ENCODE measurements at places on chromosomes 3 and 15. TPM values are rescaled to one million over a fixed set of nuclear protein-coding genes. Genes with fewer than 3 reads are reported as not detected.

DNA sequence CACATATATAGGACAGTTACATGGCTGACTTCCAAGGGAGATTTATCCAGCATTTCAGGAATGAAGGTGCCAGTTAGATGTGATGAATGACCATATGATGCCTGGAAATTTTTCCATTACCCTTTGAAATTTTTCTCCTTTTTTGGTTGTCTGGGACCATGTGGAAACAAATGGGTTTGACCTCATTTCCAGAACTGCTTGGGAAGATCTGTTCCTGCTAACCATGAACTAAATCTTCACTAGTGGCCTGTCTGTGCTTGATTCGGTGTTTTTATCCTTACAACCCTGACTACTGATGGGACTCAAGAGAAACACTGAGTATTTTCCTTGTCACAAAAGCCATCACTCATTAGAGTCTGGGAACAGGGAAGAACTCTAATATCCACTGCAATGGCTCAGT is 409.4 kb downstream of the PDCD6IP start:
- no peak for DNase-seq

DNA sequence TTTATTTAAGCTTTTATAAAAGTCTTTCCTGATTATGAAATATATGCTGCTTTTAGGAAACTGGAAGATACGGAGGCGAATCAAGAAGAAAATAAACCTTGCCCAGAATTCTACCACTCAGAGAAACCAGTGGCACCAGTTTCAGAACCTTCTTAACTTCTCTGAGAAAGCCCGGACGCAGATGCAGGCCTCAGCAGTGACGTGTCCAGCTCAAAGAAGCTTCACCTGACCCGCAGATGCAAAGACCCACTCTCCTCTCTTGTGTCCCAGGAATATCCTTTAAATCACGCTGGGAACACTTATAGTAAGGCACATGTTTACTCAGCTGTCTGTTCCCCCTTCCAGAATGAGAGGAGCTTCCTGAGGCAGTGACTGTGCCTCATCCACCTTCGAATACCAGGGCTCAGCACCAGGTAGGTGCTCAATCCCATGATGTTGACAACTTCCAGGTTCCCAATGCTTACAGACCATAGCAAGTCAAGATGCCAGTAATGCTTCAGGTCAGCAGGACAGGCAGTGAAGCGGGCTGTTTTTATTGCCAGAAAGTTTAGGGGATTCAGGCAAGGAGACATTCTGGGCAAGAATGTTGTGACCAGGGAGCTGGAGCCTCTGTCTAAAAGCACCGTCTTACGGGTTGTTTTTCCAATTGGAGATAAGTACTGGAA is 39.9 kb upstream of the LDHAL6B start:
- DNase-seq = no peak

- DNase-seq = no peak
These were observed 275.6 kb downstream of the BBX start for GRCh38 chr3:107798381-107798780.

DNA sequence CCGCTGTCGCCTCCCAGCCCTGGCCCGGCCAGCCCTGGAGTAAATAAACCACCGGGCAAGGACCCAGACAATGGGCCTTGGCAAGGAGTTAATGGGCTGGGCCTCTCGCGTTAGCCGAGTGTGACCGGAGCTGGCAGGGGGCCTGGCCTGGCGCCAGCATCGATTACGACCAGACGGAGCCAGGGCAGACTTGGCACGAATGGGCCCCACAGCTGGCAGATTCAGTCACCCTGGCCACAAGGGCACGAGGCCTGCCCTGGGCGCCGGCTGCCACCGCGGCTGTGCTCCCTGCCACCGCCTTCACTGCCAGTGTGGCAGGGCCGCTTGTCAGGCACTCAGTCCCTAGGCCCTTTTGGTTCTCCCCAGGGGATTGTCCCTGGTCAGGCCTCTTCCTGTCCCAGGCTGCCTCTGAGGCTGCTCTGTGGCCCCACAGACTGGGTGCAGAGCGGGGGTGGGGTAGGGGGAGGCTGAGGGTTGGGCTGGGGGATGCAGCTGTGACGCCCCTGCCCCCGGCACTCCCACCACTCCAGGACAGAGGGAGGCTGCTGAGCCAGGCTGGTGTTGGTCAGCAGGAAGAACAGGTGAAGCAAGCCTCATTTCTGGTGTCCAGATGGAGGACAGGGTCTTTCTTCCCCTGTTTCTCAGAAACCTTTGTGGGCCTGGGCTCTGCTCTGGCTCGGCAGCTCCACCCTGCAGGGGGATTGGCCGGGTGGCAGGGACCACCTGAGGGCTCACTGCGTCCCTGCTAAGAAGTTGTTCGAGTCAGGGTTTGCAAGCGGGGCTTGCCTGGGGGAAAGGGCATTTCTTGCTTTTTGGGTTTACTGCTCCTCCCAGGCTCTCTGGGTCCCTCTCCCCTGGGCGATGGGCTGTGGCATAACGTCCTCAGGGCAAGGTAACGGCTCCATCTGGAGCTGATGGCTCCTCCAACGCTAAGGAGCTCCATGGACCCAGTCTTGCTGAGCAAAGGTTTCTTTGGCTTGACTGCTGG is 30.5 kb upstream of the SRP14 start:
- DNase-seq = no peak

- no peak for DNase-seq
These were observed 9.3 kb downstream of the EFCC1 start for GRCh38 chr3:129010310-129010956.

DNA sequence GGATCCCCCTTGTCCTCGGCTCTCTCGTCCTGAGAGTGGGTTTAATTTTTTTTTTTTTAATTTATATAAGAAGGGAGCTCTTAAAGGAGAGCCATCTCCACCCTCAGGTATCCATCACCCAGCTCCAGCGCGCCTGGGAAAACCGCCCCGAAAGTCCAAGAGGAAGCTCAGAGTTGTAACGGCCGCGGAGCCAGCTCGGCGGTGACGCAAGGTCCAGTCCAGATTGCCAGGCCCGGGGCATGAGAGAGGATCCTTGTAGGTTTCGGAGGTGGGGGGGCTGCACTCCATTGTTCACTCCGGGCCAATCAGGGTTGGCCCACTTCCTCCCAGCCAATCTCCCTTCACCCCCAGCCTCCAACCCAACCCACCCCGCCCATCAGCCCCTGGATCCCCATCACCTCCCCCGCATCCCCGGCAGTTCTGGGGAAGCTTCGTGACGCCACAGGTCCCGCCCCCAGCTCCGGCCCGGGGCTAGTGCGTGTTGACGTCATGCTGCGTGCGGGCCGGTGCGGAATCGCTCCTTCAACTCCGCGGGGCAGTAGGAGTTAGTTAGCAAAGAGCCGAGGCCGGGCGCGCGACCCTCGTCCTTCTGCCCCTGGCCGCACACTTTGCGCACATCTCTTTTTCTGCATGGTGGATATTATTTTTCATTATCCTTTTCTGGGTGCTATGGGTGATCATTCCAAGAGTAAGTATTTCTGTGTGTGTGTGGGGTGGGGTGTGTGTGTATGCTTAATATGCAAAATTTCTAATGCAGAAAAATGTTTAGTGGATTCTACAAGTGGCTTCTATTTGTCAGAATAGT is at the start of gene ISL2:
ISL2 (plus strand) TSS at position 520 of the 805 bp plus-strand sequence; CDS start at position 631, 111 bp downstream.
- peak; percentile 62 for DNase-seq

DNA sequence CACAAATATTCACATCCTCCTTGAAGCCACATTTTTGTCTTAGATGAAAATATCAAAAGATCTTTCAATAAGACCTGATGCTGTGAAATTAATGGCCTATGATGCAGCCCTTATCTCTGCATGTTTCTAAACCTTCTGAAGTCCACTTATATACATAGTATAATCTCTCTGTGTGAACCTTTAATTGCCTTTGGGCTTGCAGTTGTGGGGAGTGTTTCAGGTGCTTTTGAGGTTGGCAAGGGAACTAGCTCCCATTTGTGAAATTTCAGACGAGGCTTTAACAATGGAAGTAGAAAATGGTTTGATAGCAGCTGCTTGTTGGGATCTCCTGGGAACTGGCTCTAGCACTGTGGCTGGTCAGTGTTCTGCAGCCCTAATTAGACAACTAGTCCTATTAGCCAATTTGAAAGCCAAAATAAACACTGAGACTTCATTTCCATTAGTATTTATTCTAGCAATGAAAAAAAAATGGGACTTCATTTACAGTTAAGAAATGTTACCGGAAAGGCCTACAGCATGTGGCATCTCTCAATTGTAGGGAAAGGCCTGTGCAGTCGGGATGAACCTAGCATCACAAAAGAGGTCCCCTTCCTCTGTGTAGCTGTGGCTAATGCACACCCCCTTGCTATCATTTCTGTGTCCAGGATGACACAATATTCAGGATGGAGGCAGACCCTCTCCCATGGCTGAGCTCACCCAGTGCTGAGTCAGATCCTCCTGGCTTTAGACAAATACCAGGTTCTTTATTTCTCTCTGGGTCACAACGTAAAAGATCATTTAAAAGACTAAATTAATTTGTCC is 140.7 kb upstream of the TRIM42 start:
- no peak for DNase-seq

GRCh38 chr3:58640700-58641372 is 25.7 kb downstream of the FAM3D start:
- DNase-seq = peak; percentile 73

- no peak for DNase-seq
These were observed 151.8 kb downstream of the MYRIP start for GRCh38 chr3:39961230-39961629.

DNA sequence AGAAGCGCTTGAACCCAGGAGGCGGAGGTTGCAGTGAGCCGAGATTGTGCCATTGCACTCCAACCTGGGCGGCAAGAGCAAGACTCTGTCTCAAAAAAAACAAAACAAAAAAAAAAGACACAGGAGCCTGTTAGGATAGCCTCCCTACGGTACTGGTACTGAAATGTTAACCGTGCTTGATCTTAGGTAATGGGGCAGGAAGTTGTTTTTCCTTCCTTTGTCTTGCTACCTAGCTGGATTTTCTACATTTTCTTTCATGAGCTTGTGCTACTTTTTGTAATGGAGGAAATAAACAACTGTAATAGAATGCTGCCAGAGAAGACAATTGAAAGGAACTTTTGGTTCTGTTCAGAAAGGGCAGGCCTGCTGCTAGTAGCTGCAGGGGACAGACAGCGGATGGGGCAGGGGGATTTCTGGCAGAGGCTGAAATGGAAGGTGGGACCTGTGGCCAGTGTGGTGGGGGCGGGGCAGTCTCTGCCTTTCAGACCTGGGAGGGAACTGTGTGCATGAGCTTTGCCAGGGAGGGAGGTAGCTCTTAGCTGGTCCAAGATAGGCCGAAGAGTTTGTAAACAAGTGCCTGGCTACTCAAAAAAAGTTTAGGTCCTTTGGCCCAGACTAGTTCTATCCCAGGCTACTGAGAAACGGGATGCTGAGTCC is 49.0 kb upstream of the SEMA4B start:
- no peak for DNase-seq

GRCh38 chr15:33453761-33454160 is 143.0 kb downstream of the RYR3 start:
- DNase-seq = no peak

DNA sequence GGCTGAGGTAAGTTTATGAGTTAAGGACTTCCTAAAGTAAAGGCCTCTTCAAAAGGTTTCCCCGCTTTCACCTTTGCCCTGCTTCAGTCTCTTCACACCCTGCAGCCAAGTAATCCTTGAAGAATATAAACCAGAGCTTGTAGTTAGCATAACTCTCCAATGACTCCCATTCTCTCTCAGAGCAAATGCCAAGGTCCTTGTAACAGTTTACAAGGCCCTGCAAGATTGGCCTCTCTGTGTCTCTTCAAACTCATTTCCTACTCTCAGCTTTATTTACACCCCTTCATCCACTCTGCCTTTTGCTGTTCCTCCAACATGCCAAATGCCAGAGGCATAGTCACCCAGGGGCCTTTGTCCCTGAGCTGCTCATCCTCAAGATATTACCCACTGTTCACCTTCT is 60.5 kb upstream of the MME start:
- DNase-seq = no peak

DNA sequence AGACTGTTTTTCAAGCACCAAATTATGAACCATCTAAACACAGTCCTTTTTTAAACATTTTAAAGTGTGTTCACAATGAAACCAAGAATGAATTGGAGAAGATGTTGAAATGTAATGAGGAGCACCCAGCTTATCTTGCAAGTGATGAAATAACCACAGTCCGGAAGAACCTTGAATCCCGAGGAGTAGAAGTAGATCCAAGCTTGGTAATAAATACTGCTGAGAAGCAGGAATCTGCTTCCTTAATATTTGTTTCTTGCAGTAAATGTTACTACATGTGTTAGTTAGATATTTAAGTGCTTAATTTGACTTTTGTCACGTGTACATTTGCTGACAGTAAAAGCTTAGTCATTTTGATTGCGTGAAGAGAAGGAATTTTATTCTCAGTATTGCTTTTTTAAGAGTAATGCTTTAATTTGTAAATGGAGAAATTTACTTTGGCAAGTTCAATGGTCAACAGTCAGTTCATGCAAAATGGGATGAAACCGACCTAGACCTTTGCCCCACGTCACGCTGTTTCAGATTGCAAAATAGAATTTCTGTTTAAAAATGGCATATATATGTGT is 69.8 kb downstream of the OPA1 start:
- DNase-seq = no peak

GRCh38 chr15:38605744-38606143 is 41.1 kb upstream of the RASGRP1 start:
- no peak for DNase-seq

- DNase-seq = no peak
These were observed 139.1 kb downstream of the ADAMTSL3 start for GRCh38 chr15:83793069-83793468.

GRCh38 chr3:125967156-125967555 is 1.8 kb upstream of the ROPN1B start:
- DNase-seq = no peak

DNA sequence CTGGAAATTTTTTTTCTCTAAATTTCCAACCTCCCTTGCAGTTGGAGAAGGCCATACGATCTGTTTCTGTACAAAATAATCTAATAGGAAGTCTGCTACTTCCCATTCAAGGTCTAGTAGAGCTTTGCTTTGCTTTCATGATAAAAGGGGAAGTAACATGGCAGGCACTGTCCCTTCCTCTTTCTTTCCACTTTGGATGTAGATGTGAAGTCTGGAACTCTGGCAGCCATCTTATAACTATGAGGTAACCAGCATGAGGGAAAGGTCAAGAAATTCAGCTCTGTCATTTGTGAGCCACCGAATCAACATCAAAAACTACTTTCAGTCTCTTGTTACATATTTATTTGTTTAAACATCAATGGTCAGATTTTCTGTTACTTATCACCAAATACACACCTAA is 156.3 kb downstream of the MTHFS start:
- DNase-seq = no peak

GRCh38 chr3:20173844-20174410 is 12.1 kb downstream of the SGO1 start:
- DNase-seq = no peak

- no peak for DNase-seq
These were observed 25.9 kb downstream of the RFTN1 start for GRCh38 chr3:16487511-16488175.

OXTR gene
- total RNA-seq = 3.6 TPM

KBTBD8 gene
- total RNA-seq = 7.7 TPM

TP63 gene
- total RNA-seq = 0.68 TPM

CADM2 gene
- total RNA-seq = not detected

NDUFB4 gene
- 187 TPM for total RNA-seq

TRIM42 gene
- total RNA-seq = not detected

POLQ gene
- 8.9 TPM for total RNA-seq

MYO5C gene
- 1.1 TPM for total RNA-seq

MYRIP gene
- total RNA-seq = not detected

TXNRD3 gene
- total RNA-seq = 2.3 TPM

XIRP1 gene
- total RNA-seq = 4.1 TPM

CPNE9 gene
- total RNA-seq = 0.11 TPM
